ENCODE measurements at places on chromosomes 7 and 10.

- no peak for DNase-seq
Measured at GRCh38 chr7:127655720-127656119, 3.7 kb downstream of the SND1 start.

DNA sequence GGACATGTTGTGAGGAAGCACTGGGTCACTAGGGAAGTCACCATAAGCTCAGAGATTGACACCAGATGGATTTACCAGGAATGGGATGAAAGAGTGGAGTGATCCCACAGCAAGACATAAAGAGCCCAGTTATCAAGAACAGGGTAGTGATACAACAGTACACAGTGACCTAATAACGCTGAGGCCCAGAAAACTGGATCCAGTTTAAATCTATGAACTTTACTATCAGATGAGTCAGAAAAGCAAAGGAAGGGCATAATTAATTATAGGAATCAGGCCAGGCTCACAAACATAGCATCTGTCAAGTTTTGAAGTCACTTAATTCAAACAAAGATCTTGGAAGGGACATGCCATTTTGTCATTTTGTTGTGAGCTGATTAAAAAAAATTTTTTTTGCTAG lies 73.5 kb downstream of the LRRN3 start:
- no peak for DNase-seq

DNA sequence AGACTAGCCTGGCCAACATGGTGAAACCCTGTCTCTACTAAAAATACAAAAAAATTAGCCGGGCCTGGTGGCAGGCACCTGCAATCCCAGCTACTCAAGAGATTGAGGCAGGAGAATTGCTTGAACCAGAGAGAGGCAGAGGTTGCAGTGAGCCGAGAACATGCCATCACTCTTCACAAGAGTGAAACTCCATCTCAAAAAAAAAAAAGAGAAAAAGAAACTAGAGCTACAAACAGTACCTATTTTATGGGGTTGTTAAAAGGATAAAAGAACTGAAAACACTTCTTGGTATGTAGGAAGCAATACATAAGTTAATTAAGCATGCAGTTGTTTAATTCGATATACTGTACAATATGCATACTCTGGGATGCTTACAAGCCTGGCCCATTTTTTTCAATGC lies 216.9 kb downstream of the SORCS1 start:
- DNase-seq = no peak

DNA sequence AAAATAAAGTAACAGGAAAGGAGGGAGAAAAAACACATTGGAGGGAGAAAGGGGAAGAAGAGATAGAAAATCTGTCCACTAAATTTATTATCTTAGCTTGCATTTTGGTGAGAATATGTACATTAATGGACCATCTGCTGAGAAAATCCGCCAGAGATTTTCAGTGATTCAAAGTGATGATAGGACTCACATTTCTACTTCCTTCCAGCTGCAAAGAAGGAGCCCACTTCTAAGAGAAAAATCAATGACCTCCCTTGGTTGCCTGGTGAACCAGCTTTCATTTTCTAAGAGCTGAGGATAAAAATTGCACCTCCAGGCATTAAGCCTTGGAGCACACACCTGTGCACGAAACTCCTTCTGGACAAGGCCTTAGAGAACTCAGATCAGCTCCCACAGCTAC lies 404.3 kb downstream of the SFMBT2 start:
- no peak for DNase-seq

Data from occipital lobe (tissue), 3 donors.